Heart left ventricle (tissue), 16 donors: ENCODE measurements at places on chromosomes 3 and 15.
A peak's percentile ranks its signal among the peaks of the same experiment; 100 is the strongest.

GRCh38 chr3:104102386-104102785 lies 1264.3 kb upstream of the ALCAM start:
- DNase-seq, result no peak

GRCh38 chr3:195546130-195546560 lies 3.0 kb upstream of the PPP1R2 start:
- peak; percentile 55 for DNase-seq

- DNase-seq, result no peak
These were observed 184.5 kb downstream of the FNDC3B start for GRCh38 chr3:172223870-172224269.

GRCh38 chr3:69426291-69426966 lies 40.5 kb upstream of the FRMD4B start:
- DNase-seq, result no peak

DNA sequence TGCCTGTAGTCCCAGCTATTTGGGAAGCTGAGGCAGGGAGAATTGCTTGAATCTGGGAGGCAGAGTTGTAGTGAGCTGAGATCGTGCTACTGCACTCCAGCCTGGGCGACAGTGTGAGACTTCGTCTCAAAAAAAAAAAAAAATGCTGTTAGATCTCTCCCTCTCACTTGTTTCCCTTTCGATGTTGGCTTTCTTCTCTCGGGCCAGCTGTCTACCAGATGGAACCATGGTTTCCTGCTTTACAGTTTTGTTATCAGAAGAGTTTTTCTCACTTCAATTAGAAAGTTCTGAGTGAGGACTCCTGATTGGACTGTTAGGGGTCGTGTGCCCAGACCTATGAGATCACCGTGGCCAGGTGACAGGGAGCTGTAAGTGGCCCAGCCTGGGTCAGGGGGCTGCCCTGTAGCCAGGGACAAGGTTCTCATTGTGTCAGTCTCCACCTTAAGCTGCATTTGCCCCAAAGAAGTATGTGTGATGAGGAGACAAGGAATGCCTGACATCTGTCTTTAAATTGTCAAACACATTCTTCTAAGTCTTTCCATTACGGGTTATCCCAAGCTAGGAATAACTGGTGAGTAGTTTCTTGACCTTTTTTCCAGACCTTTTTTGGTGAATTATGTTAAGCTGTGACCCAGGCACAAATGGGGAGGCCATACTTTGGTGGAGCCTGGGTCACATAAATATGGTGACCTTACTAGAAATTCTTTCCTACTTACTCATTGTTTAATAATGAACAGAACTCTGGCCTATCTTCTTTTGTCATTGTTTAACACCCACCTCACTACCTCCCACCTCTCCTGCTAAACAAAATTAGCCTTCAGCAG lies 25.2 kb downstream of the SNAPC5 start:
- DNase-seq, result no peak

DNA sequence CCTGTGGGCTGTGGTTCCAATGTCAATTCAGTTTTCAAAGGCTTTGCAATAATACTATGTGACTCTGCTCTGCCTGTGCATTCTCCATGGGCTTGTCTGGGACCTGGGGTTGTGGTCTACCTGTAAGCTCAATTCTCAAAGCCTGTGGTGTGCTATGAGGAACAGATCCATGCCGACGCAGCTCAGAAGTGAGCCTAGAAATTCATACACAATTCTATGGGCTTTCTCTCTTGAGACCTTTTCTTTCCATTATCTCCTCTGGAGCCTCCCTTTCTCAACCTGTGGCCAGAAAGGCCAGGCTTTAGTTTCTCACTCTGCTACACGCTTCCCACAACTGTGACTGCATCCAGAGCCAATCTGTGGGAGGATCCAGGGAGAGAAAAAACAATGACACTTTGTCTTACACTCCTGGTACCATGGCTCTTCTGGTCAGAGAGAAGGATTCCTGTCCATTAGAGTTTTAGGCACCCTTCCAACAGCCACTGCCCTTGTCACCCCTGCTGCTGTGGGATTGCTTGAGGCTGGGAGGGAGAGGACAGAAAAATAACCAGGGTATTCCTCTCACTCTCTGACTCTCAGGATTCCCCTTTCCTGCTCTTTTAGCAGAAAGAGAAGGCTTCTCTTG lies 34.1 kb upstream of the KLF13 start:
- DNase-seq, result no peak

GRCh38 chr15:55858661-55859060 lies 115.7 kb upstream of the PRTG start:
- no peak for DNase-seq

GRCh38 chr3:76266511-76266910 lies 481.2 kb upstream of the ZNF717 start:
- DNase-seq, result no peak

GRCh38 chr3:178512647-178513046 lies 23.6 kb upstream of the KCNMB2 start:
- DNase-seq, result no peak

GRCh38 chr15:65869954-65870871 lies 922 bp downstream of the RAB11A start:
- peak; percentile 66 for DNase-seq

DNA sequence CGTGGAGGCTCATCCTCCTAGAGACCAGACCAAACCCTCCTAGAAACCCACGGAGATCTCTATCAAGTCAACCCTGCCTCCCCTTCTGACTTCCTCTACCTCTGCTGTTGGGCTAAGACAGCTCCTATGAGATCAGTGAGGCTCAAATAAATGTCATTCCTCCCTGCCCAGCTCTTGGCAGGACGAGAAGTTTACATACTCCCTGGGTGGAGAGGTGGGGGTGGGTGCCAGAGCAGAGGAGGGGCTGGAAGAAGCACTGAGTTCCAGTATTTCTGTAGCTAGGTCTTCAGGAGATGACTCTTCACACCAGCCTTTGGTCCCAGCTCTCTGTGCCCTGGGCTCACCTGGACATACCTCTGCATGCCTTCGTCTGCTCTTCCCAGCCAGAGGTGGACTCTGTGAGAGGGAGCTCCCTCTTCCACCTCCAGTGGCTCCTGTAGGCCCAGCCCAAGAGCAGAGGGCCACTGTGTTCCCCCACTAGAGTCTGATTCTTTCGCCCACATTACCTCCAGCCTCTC lies 42.4 kb upstream of the TLE3 start:
- DNase-seq, result no peak

DNA sequence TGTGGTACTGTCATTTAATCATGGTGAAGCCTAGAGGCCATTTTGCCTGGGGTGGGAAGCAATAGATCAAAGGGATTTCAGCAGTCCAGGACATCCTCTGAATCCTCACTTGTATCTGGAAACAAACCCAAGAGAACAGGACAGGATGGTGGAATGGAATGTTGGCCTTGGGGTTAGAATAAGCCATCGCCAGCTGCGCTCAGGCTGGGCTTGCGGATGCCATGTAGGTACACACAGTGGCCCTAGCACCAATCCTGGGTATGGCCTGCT lies 76.5 kb upstream of the ALDH1A3 start:
- no peak for DNase-seq

DNA sequence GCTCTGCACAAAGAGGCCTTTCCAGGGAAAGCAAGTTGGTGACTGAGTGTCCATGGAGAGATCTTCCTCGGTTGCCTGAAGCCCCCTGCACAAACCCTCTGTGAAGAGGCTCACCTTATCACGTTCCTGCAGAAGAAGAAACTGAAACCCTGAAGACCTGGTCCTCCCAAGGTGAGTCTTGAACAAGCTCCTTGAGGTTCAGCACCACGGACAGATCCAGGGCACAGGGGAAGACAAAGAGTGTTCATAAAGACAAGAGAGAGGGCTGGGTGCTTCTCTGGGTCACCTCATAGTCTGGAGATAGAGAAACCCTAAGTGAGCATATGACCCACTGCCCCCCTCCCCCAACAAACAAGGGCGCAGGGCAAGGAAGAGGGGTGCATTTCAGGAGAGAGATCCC lies 21.7 kb upstream of the TBC1D21 start:
- no peak for DNase-seq

DNA sequence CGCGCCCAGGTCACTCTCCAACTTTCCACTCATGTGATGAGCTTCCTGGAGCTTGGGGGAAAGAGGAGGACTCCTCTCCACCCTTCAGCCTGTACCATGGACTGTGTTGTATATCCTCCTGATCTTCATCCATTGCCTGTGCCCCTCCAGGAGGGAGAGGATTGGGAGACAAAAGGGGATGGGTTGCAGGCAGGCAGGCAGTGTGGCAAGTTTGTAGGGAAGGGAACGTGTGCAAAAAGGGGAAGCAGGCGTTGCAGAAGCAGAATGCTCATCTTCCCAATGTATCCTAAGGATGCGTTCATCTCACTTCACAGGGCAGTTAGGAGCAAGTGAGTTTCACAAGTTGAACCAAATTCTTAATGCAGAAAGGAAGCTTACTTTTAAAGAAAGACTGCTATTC lies 28.1 kb upstream of the GHSR start:
- no peak for DNase-seq

- no peak for DNase-seq
These were observed 21.3 kb upstream of the RIOX2 start for GRCh38 chr3:97993526-97993925.

DNA sequence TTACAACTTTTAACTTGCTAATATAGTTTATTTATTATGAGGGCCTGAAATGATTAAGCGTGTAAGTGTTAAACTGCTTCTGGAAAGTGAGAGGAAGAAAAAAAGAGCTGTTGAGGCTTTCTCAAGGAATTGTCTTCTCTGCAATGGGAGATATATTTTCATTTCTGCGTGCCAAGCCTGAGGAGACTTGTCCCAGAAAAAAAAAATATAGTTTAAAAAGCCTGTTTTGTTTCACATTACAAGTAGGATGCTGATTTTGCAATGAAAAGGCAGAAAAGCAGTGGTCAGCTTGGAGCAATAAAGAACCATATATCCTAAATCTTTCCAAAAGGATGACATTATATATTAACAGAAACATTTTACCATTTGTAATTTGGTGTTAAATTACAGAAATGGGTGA lies 115.5 kb downstream of the GMNC start:
- no peak for DNase-seq

DNA sequence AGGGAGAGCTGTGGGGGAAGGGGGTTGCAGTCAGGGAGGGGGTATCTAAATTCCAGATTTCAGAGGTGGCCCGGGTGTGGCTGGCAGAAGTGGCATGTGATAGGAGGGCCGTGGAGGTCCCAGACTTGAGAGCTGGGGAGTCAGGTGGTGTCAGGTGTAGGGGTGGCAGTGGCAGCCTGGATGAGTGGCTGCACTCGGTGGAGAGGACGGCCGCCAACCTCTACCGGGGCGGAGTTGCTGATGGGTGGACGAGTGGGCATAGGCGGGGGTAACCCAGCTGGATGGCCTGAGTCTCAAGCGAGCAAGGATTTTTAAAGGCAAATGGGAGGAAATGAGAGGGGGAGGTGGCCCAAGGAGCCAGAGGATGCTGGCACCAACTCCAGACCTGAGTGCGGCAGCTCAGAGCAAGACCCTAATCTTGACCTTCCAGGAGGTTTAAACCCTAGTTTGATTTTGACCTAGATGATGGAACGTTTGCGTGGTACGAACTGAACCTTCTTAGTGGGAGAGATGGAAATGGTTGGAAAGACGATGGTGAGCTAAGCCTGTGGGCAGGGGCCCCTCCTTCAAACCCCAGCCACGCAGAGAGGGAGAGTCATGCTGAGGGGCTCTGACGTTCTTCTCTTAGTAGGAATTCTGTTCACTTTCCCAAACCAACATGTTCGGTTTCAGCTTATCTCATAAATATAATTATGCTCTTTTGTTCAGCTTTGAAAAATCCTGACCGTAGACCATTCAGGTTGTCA lies 8.0 kb downstream of the TRAK1 start:
- DNase-seq, result no peak

DNA sequence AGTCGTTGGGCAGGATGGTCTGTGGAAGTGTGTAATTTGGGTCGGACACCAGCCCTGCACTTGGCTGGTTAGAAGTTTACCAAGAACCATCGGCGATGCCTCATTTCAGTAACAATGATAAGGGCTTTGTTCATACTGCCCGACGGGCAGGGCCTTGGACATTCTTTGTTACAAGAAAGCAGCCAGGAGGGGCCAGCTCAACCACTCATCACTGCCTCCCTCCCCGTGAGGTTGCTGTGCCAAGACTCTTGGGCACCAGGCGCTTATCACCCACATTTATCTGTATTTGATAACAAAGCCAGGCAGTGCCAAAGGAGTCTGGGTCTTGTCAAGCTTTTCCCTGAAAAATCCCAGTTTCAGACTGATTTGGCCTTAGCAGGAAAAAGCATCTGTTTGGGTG lies 235.0 kb downstream of the ADAMTS17 start:
- no peak for DNase-seq

GRCh38 chr3:178275793-178276192 lies 260.4 kb upstream of the KCNMB2 start:
- DNase-seq, result no peak

GRCh38 chr3:43001556-43002121 lies 22.5 kb downstream of the GASK1A start:
- no peak for DNase-seq

DNA sequence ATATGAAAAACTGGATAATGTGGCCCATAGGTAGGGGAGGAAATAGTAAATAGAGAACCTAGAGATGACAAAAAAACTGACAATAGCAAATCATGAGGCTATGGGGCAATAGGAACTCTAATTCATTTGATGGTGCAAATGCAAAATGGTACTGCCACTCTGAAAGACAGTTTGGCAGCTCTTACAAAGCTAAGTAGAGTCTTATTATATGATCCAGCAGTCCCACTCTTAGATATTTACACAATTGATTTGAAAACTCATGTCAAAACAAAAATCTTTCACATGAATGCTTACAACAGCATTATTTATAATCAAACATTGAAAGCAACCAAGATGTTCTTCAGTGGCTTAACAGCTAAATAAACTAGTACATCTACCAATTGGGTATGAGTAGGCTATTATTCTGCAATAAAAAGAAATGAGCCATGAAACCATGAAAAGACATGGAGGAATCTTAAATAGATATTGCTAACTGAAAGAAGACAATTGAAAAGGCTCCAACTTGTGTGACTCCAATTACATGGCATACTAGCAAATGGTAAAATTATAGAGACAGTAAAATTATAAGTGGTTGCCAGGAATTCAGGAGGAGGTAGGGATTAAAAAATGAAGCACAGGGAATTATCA lies 321.8 kb upstream of the STAC start:
- DNase-seq, result no peak

GRCh38 chr15:42102646-42103235 lies 8.4 kb upstream of the PLA2G4D start:
- DNase-seq, result no peak

DNA sequence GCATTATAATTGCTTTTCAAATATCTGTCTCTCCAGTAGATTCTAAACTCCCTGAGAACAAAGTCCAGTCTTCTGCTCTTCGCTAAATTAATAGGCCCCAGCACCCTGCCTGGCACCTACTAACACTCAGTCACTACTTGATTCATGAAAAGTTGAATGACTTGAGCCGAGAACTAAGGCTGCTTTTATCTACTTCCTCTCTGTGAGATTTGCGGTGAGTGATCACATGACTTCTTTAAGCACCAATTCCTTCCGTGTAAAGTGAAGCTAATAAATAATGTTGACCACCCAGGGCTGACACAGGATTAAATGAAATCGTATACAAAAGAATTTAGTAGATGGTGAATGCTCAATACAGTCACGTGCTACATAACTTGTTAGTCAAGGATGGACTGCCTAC lies 44.6 kb upstream of the PGPEP1L start:
- DNase-seq, result no peak
